IMR-90 (cell line): ENCODE measurements at places on chromosomes 3 and 15. TPM values are rescaled to one million over a fixed set of nuclear protein-coding genes. Genes with fewer than 3 reads are reported as not detected.

GRCh38 chr3:107765524-107765923, 242.8 kb downstream of the BBX start:
- DNase-seq: no peak

DNA sequence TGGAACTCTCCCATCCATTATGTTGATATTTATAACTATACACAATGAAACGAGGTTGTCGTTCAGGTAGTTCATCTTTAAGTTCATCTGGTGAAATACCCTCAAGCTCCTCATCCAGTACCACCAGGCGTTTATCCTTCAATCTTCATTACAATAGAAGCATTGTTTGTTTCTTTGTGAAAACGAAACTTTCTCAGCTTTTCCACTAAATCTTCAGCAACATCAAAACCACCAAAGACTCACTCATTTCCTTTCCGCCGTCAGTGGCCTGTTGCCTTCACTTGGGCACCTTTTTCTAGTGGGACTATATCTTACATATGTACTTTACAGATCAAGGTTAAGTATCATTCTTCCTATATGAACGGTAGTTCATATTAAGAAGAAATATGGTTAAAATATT, 44.1 kb upstream of the TFG start:
- DNase-seq: no peak

Gene OR5K1
- total RNA-seq: not detected in 2 replicates

DNA sequence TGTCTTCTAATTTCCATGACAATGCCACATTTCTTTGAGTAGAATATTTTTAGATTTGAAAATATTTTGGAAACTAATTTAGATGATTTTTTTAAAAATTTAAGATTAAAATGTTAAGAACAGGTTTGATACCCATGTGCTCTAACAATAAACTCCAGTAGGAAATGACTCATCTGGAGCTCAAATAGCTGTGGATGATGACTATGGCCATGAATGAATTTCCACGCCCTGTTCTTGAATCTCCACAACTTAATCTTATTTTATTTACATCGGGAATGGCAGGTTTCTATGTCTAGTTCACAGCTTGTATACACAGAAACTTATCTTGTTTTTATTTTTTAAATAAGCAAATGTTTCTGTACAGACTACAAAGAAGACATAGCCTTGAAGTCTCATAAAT, 726.8 kb downstream of the NAALADL2 start:
- peak; percentile 87 for DNase-seq

GRCh38 chr15:31852933-31853799, 177.1 kb upstream of the CHRNA7 start:
- DNase-seq: no peak

DNA sequence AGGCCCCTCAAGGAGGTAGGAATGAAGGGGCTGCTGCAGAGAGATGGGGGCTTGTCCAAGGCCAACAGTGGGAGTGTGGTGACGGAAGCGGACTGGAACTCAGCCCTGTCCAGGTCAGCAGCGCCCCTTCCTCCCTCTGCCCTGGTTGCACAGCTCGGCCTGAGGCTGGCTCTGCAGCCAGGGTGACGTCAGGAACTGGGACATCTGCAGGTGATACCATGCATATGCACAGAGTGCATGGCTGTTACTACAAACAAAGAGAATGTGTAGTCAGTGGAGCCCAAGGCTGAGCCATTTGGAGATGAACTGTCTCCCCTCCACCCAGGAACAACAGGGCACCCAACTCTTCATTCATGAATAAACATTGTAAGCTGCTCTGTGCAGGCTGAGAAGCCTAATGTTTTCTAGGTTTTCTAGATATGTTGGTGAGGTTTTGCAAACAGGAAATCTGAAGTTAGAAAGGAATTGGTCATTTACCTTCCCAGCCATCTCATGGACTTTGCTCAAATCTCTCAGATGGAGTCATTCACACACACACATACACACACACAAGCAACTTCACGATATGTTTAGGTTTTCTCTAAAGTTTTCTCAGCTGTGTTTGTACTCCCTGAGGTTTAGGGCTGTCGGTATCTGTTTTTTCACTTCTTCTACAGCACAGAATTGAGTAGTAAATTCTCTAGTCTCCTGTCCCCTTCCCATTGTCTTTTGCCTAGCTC, 117.2 kb downstream of the TLE3 start:
- DNase-seq: no peak

Gene LOXL1
- 146 and 148 TPM in 2 replicates for total RNA-seq

Gene ADAMTSL3
- under 0.01 TPM in 1 of 2 replicates, not detected in the other for total RNA-seq

Gene GOLGA8G
- not detected in 2 replicates for total RNA-seq

DNA sequence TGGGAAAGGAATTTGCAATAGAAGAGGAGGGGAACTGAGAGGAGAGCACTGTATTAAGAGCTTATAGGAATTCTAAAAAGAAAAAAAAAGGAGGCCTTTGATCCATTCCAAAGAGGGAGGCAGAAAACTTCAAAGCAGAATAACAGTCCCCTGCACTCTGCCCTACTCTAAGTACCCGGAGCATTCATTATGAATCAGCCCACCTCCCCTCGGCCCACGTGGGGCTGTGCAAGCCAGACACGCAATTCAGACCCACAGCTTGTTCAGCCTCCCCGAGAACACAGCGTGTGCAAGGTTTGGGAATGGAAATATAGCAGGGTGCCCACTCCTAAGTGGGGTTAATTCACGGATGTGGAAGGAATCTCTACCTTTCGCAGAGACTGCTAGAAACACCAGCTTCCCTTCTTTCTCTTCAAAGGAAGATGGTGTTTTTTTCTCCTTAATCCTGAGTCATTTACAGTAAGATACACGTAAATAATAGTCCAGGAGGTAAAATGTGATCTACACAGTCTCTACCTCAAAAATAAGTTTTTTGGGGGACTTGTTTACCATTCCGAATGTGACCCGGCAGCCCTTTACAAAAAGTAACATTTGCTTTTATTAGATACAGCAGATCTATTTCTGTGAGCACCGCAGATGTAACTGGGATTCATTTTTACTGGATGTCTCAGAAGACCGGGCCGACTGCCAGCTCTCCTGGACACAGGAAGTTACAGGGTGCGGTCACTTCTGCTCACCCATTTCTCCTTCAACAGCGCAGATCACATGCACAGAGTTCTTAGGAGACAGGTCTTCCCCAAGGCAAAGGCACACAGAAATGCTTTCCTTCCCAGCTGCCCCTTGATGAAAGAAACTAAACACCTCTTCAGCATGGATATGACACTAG, 768.5 kb upstream of the CFAP20DC start:
- DNase-seq: peak; percentile 97

DNA sequence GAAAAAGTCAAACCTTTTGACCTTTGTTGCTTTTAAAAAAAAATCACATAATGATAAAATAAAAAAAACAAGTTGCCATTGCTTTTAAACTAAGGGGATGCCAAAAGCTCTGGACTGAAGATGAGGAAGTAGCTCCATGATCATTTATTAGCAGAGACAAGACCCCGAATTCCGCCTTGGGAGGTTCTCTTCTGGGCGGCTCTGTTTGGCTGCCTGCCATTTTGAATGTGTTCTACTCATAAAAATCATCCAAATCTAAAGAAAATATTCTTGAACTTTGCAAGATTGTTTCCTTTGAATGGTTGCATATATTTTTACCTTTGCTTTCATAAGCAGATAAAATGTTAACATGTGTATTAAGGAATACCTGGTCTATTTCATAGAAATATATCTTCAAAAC, 63.8 kb downstream of the NCEH1 start:
- no peak for DNase-seq

DNA sequence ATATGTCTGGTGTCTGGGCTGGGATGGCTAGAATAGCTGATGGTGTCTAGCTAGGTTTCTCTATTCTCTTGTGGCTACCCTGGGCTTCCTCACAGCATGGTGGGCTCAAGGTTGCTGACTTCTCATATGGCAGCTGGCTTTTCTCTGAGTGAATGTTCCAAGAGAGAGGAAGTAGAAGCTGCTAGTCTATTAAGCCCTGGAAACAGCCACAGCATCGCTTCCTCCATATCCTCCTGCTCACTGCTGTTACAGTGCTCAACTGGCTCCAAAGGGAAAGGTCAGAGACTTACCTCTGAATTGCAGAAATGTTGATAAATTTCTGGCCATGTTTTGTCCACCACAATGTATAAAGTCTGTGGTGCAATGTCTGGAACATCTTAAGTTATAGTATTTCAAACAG, 299.9 kb upstream of the ADAMTS9 start:
- DNase-seq: no peak

DNA sequence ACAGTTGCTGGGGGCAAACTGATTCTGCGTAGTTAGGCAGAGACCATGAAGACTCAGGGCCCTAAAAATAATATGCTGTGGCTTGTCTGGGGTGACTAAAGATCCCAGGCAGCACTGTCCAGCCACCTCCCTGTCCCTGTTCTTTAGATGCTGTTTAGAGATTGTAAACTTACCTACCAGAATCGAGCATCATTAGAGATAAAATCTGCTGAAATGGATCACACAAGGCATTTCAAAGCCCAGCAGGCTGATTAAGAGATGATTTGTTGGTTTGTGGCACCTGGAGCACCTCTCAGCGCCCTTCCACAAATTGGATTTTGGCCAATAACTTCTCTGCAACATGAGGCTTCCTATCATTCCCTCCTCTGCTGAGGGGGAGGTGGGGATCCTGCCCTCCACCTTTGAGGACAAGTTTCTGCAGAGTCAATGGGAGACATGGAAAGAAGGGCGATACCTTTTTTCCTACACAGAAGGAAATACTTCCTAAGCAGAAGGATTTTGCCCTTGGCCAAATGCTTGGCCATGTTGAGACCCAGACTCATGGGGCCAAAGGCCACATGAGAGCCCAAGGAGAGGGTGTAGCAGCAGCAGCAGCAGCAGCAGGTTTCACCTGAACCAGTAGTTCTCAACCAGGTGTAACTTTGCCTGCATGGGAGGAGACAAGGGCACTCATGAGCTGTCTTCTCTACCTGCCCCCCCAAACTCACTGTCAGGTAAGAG, 37.5 kb downstream of the SEMA5B start:
- no peak for DNase-seq

- peak; percentile 76 for DNase-seq
Observed at GRCh38 chr3:125137358-125138033, 75.1 kb downstream of the SLC12A8 start.

Gene ZNF662
- total RNA-seq: 0.28 and 0.54 TPM in 2 replicates

DNA sequence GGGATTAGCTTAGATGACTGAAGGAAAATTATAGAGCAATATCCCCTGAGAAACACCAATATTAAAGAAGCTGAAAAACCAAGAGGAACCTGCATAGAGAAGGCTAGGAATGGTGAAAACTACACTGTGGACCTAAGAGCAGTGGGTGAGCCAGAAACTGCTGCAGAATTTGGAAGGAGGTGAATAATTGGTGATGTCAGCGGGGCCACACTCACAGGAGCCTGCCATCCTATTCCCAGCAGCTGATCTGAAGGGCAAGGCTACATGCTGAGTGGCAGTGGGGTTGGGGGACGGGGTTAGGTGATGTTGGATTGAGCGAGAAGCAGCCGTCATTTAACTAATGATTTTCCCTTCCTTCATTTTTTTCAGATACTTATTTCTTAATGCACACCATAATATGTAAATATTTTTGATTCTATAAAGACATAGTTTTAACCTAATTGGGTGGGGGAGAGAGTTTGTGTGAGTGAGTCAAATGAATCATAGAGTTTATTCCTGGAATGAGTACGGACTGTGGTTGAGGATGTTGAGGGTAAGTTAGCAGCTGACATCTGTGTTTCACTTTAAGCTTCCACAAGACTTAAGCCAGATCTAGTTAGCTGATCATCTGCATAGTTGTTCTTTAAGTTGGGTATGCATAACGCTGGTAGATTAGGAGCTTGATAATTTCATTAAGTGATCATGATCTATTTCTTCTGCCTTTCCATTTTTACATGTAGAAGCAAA, 222.8 kb downstream of the PTPRG start:
- DNase-seq: peak; percentile 88

- no peak for DNase-seq
Observed at GRCh38 chr3:14799146-14799545, 19.6 kb upstream of the FGD5 start.

GRCh38 chr15:83695246-83695645, 41.3 kb downstream of the ADAMTSL3 start:
- peak; percentile 11 for DNase-seq

- peak; percentile 54 for DNase-seq
Observed at GRCh38 chr3:107085261-107085660, 292.0 kb upstream of the CCDC54 start.

- no peak for DNase-seq
Observed at GRCh38 chr3:196232154-196232881, 16.0 kb downstream of the SLC51A start.

- DNase-seq: no peak
Observed at GRCh38 chr3:56882896-56883295, 81.1 kb upstream of the ARHGEF3 start.

DNA sequence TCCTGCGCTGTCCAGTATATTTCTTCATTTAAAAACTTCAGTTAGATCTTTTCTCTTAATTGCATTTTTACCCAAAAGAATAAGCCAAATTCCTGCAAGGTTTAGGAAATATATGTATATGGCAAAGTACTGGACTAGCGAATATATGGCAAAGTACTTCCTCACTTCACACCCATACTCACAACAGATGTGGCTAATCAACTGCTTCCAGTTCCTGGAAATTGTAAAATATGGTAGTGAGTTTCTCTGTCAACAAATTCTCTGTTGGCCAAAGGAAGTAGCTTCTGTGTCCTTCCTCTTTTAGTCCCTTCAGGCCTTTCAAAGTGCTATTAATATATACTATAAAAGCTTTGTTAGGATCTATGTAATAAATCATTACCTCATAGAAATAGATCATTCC, 22.0 kb downstream of the GPR15 start:
- DNase-seq: no peak

Gene SELENOT
- total RNA-seq: 399 and 415 TPM in 2 replicates

GRCh38 chr3:52721002-52721729, 15.3 kb downstream of the SPCS1 start:
- DNase-seq: no peak

- no peak for DNase-seq
Observed at GRCh38 chr3:188446766-188447165, 292.8 kb downstream of the LPP start.

DNA sequence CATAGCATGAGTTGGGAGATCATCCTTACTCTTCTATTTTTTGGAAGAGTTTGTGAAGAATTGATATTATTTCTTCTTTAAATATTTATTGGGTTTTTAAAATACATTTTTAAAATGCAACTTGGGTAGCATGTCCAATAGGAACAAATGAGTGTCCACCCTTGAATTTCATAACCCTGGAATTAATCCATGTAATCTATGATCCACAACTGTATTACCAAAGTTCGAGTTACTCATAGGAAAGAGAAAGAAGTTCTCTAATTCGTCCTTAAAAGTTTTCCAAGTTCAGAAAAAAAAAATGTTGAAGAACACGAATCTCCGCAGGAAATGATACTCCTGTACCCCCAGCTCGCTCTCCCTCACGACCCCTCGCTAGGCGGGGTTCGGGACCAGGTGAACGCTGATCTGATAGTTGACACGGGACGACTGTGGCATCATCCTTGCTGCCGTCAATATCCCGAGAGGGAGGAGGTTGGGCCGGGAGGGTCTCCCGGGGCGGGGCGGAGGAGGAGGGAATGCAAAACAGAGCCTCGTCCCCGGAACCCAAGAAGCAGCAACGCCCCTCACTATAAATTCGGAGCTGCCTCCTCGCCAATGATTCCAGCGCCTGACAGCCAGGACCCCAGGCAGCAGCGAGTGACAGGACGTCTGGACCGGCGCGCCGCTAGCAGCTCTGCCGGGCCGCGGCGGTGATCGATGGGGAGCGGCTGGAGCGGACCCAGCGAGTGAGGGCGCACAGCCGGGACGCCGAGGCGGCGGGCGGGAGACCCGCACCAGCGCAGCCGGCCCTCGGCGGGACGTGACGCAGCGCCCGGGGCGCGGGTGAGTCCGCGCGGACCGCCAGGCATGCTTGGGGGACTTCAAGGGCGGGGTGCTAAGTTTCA, at the start of gene AGTR1:
TSS of gene AGTR1 (plus strand) at position 598 of the 884 bp plus-strand sequence. CDS start 43,133 bp downstream, outside the sequence.
- DNase-seq: peak; percentile 24
